ENCODE measurements at places on chromosomes 4 and X.

GRCh38 chr4:70855464-70855863, 15.8 kb upstream of the GRSF1 start:
- no peak for DNase-seq

DNA sequence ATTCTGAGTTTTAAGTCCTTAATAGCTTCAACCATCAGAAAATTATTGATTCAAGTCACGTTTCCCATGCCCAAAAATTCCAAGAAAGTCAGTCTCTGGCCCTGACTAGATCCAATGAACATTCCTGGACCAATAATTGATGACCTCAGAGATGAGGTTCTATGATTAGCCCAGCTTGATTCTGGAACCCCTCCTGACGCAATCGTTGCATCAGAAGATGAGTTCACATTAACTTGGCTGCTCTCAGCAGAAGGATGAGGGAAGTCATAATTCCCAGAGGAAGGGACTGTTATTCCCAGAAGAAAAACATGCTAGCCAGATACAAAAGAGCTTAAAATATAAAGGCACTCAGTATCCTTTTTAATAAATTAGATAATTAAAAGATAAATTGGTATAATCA, 34.3 kb upstream of the CPEB2 start:
- DNase-seq: no peak

DNA sequence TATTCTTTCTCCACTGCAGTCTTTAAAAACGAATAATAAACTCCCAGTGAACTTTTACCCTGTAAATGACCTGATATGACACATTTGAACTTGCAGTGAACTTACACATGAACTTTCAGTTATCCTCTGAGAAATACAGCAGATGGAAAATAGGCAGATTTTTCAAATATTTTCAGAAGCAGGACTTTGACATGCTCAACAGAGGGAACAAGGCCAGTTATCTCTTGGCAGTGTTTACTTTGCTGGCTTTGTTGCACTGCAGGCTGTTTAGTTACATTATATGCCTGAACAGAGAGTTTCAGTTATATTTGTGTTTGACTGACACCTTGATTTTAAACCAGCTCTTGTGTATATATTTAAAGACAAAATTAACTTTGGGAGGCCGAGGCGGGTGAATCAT, 47.6 kb upstream of the FGG start:
- no peak for DNase-seq

DNA sequence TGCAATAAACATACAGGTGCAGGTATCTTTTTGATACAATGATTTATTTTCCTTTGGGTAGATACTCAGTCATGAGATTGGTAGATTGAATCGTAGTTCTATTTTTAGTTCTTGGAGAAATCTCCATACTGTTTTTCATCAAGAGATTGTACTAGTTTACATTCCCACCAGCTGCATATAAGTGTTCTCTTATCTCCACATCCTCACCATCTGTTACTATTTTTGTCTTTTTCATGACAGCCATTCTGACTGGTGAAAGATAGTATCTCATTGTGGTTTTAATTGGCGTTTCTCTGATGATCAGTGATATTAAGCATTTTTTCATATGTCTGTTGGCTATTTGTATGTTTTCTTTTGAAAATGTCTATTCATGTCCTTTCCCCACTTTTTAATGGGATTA, 202.2 kb downstream of the RAPGEF2 start:
- no peak for DNase-seq

DNA sequence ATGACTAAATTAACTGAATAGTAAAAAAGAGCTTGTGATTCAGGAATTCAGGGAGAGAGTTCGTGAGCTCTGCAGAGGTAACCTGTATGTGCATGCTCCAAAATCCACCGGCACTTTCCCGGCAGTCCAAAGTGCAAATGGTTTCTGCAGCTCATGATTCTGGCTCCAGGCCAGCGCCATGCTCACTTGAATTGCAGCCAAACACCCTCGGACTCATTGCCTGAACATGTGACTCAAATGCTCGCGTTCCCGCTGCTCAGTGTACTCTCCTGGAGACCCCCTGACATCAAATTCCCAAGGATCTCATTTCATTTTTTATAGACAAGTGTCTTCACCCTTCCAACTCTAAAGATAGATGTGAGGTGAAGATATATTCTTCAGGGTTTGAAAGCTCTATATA, 44.1 kb upstream of the SH3RF1 start:
- no peak for DNase-seq

- no peak for DNase-seq
Observed at GRCh38 chr4:124980276-124980752, 267.8 kb upstream of the ANKRD50 start.

DNA sequence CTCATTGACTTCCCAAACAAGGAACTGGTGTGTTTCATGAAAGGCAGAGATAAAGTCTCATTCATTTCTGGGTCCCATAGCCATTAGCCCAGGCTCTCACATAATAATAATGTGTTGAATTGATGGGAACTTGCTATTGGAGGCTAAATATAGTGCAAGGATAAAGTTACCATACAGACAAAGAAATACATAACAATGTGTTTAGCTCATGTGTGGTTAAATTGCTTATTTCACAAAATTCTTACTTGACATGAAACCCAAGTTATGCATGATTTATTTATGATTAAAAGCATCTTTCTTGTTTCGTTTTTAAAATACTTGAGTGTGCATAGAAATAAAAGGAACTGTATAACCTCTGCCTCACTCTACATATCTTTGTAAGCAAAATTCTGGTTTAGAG, 37.3 kb upstream of the LPAR4 start:
- no peak for DNase-seq

GRCh38 chr4:123659730-123660129, 263.1 kb downstream of the SPRY1 start:
- no peak for DNase-seq

GRCh38 chrX:13346646-13347045, 26.8 kb upstream of the ATXN3L start:
- DNase-seq: no peak

DNA sequence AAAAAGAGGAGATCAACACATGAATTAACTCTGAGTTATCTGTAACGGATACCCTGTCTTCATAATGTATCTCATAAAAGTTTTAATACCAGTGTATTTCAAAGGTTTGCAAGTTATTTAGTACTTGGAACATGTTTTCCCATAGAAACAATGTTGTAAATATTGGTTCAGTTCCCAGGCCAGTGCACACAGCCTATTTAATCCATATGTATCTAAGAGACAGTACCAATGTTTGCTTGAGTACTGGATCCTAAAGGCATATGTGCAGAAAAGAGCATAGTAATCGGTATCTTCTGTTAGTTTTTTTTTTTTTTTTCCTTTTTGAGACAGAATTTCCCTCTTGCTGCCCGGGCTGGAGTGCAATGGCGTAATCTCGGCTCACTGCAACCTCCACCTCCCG, 46.1 kb downstream of the SLIT2 start:
- no peak for DNase-seq

GRCh38 chr4:2832309-2832980, 11.2 kb upstream of the ADD1 start:
- DNase-seq: no peak

GRCh38 chr4:28391877-28392276, 1531.2 kb downstream of the STIM2 start:
- DNase-seq: no peak

DNA sequence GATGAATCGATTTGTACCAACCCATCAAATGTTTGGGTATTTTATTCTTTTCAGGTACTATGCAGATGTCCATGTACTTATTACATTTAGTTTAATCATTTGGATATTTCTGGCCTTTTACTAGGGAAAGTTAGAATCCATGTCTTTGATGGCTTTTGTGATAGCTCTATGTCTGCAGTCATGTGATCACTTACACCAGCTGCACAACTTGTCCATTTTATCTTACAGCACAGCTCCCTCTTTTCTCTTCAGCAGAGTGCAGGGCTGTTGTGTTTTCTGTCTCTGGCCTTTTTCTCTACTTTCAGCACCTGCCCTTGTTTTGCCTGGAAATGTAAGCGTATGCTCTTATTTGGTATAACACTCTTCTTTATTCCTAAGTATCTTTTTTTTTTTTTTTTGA, 30.6 kb downstream of the WWC2 start:
- no peak for DNase-seq

- no peak for DNase-seq
Observed at GRCh38 chr4:25769251-25769650, 93.5 kb downstream of the SEL1L3 start.

GRCh38 chr4:185257694-185258093, 48.3 kb downstream of the SNX25 start:
- DNase-seq: no peak

DNA sequence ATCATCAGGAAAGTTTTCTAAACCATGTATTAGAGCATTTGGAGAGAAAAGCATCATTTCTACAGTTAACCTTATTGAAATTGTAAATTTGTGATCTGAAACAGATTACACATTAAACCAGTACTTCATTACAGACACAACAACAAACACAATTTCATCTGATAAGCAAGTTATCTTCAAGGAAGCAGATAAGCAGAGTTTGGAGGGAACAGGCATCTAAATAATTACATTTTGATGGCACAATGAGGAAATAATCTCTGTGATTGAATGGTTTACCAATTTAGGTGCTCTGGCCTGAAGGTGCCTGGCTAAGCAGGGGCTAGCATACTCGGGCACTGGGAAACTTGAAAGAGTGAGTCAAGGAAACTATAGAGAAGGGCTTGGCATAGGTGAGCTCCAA, 619.8 kb downstream of the PACRGL start:
- no peak for DNase-seq
